ENCODE measurements at places on chromosomes 3 and 15.

- no peak for DNase-seq
Observed at GRCh38 chr3:82012775-82013174, 251.3 kb upstream of the GBE1 start.

DNA sequence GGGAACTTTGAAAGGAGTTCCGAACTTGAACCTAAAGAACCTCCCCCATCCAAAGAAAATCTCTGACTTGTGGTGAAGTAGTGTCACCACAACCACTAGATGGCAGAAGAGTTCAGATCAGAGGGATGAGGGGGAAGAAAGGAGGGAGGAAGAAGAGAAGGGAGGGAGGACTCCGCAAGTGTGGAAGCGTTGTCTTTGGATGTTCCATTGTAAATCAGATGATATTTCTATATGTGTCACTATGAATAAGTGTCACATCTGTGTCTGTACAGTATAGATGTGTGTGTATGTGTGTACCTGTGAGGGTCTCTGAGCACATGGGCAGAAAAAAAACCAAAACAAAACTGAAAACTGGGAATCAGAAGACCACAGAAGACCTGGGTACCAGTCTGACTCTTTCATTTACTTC lies 16.9 kb downstream of the SLC24A1 start:
- peak; percentile 23 for DNase-seq

DNA sequence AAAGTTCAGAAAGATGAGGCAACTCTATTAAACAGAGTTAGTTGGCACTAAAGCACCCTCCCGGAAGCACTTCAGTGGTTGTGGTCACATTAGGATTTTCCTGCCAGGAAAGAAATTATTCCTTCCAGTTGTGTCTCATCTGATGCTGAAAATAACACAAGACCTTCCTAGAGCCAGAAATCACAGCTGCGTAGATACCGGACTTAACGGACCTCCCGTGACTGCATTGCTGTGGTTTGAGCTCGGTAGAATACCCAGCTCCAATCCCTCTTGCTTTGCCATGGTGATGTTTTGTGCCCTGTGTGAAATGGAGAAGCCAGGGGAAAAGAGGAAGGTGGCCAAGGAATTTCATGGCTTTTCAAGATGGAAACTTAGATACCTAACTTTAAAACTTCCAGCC lies 215.0 kb upstream of the IGF1R start:
- DNase-seq: no peak

DNA sequence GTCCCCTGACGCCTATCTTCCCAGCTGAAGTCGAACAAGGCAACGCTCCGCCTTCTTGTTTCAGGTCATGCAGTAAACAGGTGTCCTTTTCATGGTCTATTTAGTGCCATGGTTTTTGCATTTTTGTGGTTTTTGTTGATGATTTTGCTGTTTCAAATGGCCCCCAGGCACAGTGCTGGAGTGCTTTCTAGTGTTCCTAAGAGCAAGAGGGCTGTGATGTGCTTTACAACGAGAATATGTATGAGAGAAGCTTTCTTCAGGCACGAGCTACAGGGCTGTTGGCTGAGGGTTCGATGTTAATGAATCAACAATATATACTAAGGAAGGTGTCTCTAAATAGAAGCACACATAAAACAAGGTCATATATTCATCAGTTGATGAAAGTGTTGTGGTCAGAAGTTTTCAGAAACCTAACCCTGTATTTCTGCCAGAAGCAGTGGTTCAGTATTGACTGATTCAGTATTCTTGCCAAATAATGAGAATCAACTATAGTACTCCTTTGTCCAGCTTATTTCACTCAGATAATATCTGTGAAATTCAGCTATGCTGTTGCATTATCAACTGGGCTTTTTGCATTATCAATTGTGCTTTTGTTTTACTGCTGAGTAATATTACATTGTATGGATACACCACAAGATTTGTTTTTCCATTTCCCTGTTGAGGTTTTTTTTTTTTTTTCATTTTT lies 18.5 kb downstream of the LIMD1 start:
- no peak for DNase-seq

- no peak for DNase-seq
Observed at GRCh38 chr3:38099518-38099917, 37.4 kb downstream of the ACAA1 start.

DNA sequence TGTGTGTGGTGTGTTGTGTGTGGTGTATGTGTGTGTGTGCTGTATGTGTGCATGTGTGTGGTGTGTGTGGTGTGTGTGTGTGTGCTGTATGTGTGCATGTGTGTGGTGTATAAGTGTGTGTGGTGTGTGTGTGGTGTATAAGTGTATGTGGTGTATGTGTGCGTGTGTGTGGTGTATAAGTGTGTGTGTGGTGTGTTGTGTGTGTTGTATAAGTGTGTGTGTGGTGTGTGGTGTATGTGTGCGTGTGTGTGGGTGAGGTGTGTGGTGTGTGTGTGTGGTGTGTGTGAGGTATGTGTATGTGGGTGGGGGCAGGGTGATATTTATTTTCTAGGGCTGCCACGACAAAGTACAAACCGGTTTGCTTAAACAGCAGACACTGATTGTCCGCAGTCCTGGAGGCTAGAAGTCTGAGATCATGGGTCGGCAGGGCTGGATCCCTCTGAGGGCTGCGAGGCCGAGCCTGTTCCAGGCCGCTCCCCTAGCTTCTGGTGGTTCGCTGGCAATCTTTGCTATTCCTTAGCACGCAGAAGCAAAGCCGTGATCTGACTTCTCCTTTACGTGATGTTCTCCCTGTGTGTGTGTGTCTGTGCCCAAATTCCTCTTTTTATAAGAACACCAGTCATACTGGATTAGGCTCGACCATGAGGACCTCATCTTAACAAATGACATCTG lies 160.2 kb downstream of the XXYLT1 start:
- no peak for DNase-seq
